ENCODE measurements at places on chromosomes 11 and 22. TPM values are rescaled to one million over a fixed set of nuclear protein-coding genes. Genes with fewer than 3 reads are reported as not detected.

The TTLL1 gene
- total RNA-seq: 6.7 TPM

GRCh38 chr11:112871909-112872500 is 89.2 kb upstream of the NCAM1 start:
- H3K4me3 ChIP-seq: no peak overlapping the region
- peaks cover 10% of the 10 kb centered on the region for H3K27me3 ChIP-seq
- no peaks in the 10 kb centered on the region for H3K36me3 ChIP-seq
- H3K4me1 ChIP-seq: no peaks in the 10 kb centered on the region

DNA sequence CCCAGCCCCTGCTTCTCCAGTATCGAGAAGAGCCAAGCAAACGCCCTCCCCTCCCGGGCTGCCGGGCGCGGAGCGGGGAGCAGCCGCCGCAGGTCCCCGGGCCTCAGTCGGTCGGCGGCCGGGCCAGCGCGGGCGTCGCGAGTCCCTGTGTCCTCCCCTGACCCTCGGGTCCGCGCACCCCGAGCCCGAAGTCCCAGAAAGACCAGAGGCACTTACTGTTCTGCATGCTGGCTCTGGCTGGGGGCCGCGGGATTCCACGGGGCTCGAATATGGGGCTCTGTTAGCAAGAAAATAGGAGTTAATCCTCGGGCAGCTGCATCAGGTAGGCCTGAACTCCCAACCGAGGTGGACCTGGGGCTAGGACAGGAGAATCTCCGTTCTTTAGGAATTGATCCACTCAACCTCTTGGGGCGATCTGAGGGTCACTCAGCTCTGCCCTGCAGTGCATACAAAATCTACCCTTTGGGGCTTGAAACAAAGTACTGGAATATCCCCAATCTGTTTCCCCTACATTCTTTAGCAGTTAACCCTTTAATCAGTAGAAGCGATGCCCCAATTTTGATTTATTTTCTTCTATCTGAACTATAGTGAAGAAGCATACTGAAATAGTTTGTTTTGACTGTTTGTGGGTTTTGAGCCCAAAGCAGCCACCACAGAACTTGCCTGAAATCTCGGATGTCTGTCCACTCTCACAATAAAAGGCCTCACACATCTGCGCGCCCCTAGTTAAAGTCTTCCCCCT is 4.8 kb downstream of the PAX6 start:
- H3K36me3 ChIP-seq: peaks cover 5% of the 10 kb centered on the region
- no peak overlapping the region for H3K4me3 ChIP-seq
- peaks cover 75% of the 10 kb centered on the region for H3K27me3 ChIP-seq

DNA sequence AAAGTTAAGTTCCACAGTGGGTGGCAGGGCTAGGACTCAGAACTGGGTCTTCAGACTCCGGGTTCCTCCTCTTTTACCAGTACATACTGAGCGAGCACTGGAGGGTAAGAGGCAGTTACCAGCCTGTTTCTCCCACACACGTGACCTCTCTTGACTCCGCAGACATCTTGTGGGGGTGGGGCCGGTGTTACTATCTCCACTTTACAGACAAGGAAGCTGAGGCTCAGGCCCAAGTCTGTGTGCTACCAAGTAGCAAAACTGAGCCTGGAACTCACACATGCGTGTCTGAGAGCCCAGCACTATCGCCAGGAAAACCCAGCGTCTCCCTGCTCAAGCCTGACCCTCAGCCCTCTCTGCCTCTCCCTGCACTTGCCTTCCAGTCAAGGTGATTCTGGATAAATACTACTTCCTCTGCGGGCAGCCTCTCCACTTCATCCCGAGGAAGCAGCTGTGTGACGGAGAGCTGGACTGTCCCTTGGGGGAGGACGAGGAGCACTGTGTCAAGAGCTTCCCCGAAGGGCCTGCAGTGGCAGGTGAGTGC is 16.0 kb upstream of the SMIM35 start:
- no peaks in the 10 kb centered on the region for H3K27me3 ChIP-seq
- H3K27ac ChIP-seq: no peak overlapping the region
- H3K4me1 ChIP-seq: no peaks in the 10 kb centered on the region
- DNase-seq: no peak

DNA sequence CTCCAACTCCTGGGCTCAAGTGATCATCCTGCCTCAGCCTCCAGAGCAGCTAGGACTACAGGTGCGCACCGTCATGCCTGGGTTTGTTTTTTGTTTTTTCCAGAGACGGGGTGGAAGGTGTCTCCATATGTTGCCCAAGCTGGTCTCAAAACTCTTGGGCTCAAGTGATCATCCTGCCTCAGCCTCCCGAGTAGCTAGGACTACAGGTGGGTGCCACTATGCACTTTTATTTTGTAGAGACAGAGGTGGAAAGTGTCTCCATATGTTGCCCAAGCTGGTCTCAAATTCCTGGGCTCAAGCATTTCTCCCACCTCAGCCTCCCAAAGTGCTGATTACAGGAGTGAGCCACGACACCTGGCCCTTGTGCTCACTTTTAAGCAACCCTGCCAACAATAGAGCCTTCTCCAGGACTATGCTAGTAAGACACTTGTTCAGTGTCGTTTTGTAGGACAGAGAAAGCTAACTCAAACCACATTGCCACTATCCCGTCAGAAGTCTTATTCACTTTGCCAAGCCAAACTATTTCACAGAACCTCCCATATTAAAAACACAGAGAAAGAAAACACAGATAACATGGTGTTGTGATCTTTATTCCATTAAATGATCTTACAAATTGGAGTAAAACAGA is 9.4 kb upstream of the PLAAT3 start:
- H3K36me3 ChIP-seq: peaks cover 3% of the 10 kb centered on the region
- H3K4me1 ChIP-seq: peaks cover 5% of the 10 kb centered on the region
- no peak overlapping the region for H3K4me3 ChIP-seq
- no peaks in the 10 kb centered on the region for H3K27me3 ChIP-seq
- H3K27ac ChIP-seq: no peak overlapping the region

The TBX1 gene
- total RNA-seq: not detected

DNA sequence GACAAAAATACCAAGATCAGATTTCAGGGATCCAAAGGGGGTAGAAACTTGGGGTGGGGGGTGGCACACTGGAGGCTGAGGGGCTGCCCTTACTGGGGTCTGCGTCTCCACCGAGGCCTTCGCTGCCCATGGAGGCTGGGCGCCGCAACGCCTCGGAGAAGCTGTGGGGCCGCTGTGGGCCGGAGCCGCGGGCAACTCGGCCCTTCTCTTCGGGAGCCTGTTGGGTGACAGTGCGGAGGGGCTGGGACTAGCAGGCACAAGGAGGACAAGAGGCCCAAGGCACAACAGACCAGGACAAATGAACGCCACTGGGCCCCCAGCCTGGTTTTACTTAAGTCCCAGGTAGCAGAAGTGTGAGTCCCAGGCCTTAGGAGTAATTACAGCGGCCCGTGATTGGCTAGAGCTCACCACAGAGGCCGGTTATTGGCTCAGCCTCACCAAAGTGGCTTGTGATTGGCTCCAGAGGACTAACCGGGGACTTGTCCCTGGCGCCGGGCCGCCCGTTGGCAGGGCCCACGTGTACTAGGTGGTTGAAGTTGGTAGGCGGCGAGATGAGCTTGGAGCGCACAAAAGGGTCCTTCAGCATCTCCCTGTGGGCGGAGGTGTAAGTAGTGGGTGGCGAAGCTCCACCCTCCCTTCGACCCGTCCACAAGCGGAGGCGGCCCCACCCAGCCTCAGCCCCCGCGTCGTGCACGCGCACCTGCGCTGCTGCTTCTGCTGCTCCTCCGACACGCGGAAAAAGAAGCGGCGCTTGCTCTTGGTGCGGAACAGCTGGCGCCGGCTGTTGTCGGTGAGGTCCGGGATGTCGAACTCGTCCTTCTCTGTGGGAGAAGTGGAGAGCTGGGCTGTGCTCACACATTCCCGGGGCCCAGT is 16.5 kb upstream of the MEN1 start:
- H3K27ac ChIP-seq: no peak overlapping the region
- no peaks in the 10 kb centered on the region for H3K4me1 ChIP-seq

- peaks cover 23% of the 10 kb centered on the region for H3K36me3 ChIP-seq
- no peak overlapping the region for H3K4me3 ChIP-seq
- peak overlapping the region; percentile 11 for H3K27ac ChIP-seq
- H3K27me3 ChIP-seq: no peaks in the 10 kb centered on the region
- peaks cover 79% of the 10 kb centered on the region for H3K4me1 ChIP-seq
- no peak for DNase-seq
Measured at GRCh38 chr11:96227244-96227643, 115.8 kb downstream of the MAML2 start.

Data from activated CD4-positive, alpha-beta memory T cell treated with anti-CD3 and anti-CD28 coated beads for 36 hours (primary cell).